ENCODE measurements at places on chromosomes 2 and 18. TPM values are rescaled to one million over a fixed set of nuclear protein-coding genes. Genes with fewer than 3 reads are reported as not detected.
A peak's percentile ranks its signal among the peaks of the same experiment; 100 is the strongest.

The TTC27 gene
- total RNA-seq = 29.8 TPM

The VIT gene
- not detected for total RNA-seq

The LRRTM1 gene
- not detected for total RNA-seq

The GAREM2 gene
- total RNA-seq = 2.8 TPM

The SCYGR4 gene
- total RNA-seq = not detected

The CTNNA2 gene
- not detected for total RNA-seq

The PMAIP1 gene
- 97.6 TPM for total RNA-seq

The PIEZO2 gene
- not detected for total RNA-seq

The CLIP4 gene
- 26.5 TPM for total RNA-seq

DNA sequence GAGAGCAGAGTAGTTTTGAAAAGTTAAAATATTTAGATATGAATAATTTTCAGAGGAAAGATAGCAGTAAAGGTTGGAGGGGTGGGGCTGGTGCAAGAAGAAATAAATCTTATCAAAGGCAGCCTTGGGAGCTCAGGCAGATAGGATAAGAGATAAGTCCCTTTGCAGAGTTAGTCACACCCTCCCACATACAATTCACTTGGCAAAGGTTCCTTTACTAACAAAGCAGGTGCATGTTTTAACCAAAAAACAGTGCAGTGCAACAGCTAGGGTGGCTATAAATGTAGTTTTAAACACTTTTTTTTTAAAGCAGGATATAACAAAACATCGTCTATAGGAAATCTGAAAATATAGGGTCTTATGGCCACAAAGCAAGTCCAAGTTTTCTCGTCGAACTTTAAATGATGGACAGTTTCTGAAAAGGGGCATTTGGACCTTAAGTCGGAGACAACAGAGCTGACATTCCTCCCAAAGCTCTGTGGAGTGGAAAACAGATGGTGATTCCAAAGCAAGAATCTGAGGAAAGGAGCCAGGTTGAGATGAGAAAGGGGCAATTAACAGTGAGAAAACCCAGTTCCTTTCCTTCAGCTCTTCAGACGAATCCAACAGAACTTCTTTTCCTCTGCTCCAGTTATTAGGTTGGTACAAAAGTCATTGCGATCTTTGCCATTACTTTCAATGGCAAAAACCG, 53.0 kb downstream of the EPHA4 start:
- DNase-seq = no peak

GRCh38 chr2:239822146-239822831, 202.9 kb downstream of the NDUFA10 start:
- peak; percentile 76 for DNase-seq

DNA sequence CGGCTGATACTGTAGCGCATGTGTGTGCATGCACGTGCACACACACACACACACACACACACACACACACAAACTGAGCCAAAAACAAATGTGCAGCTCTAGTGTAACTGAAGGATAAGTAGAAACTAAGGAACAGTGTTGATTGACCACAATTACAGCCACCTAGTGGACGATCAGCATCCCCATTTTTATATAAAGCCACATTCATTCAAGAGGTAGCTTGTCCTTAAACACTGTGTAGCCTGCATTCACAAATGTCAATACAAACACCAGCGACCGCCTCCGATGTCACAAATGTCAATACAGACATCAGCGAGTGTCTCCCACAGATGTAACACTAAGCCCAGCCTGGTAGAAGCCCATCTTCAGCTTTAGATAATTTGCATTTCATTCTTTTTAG, 167.4 kb downstream of the PTGR3 start:
- no peak for DNase-seq

DNA sequence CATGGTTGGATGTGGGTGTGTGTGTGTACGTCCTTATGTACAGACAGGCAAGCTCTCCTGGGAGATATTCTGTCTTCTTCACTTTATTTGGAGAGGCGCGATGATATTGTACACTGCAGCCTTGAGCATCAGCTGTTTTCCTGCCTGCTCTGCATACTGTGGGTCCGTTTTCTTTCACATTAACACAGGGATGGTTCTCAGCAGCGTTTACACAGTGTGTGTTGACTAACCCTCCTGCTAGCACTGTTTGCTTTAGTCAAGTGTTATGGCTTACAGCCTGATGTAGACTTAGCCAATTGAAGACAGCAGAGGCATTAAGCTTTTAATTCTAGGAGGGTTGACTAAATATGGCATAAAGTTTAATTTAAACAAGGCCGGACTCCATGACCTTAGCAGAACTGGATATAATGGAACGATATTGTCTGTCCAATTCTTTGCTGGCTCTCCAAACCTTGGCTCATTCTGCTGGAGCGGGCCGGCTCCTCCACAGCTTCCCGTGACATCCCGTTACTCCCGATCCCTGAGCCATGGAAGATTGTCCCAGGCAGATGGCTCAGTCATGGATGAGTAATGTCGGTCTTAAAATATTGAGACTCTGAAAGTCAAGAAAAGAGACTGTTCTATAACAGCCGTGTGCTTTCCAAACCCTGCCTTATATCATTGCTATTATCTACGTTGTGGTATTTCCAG, 134.7 kb downstream of the TPGS2 start:
- no peak for DNase-seq

DNA sequence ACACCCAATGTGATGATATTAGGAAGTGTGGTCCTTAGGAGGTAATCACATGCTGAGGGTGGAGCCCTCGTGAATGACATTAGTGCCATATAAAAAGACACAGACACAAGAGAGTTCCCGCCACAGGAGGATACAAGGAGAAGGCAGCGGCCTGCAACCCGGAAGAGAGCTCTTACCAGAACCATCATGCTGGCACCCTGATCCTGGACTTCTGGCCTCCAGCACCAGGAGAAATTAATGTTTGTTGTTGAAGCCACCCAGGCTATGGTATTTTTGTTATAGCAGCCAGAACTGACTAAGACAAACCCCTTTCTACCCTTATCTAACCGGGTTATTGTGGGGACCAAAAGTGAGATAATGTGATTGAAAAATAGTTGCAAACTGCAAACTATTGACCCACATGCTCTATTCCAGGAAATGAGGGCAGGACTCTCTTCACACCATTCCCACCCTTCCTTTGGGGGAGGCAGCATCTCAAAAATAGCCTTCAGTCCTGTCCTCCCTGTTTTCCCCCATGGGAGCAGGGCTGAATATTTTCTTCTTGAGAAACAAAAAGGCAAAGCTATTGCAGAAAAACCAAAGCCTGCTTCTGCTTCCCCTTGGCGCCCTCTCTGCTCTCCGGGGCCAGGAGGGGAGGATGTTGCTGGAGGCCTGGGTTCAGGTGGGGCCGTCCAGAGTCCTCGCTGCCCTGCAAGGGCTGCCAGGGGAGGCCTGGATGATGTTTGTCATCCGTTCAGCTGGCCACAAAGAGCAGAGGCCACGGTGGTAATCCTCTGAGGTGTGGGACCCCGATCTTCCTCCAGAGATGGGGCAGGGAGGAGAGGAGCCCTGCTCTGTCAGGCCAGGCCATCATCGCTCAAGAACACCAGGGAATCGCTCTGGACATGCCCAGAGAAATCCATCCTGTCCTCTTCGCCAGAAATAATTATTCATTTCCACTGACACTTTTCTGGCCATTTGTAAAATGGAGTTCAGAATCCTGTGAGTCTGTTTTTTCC, 73.8 kb upstream of the HAAO start:
- DNase-seq = no peak

- DNase-seq = no peak
Observed at GRCh38 chr2:184923751-184924150, 325.4 kb downstream of the ZNF804A start.

DNA sequence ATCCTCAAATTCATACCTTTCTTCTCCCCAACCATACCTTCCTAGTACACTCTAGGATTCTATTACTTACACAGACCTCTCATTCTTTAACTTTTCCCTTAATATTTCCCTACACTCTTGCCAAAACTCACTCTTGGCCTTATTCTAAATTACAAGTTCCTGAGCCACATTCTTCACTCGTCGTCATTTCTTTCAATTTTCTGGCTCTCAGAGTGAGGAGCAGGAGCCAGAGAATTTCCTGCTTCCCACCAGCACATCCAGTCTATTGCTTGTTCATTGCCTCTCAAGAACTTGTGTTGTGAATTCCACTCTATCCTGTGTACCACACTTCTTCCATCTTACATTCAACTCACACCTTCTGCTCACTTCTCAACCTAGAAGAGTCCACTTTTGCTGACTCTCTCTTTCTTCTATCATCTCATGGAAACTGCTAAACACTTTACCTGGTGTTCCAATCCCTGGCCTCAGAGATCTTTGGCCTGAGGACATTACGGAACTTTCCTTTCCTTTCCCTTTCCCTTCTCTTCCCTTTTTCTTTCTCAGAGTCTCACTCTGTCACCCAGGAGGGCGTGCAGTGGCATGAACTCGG, 171.6 kb downstream of the PLCL1 start:
- DNase-seq = no peak

GRCh38 chr2:195029804-195030654, 627.0 kb upstream of the SLC39A10 start:
- no peak for DNase-seq

- no peak for DNase-seq
Observed at GRCh38 chr2:19458427-19459003, 100.1 kb upstream of the OSR1 start.

DNA sequence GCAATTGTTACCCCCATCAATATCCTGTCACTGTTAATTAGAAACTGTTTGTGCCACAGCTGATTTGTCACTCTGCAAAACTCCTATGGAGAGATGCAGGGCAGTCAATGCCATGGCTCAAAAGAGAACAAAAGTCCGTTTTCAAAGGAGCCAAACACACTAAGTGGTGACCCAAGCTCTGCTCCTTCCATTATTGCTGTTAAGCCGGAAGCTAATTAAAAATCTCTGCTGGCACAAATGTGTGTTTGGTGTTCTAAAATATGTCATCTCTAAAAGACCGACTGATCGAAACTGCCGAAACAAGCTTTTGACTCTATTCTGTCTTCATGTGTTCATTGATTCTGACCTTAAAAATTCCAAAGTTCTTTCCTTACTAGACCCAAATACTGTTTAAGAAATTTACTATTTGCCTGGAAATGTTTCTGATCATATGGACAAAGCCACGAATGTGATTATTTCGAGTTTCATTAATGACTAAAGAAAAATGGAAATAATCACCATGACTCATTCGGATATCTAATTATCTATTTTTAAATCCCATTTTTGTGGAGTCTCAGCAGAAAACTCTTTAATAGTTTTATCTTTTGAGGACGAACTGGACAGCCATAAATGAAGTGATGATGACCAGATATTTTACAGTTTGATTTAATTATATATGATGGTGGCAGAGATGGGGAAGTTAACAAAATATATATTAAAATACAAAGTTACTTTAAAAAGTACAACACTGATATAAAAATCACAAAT, 287.6 kb downstream of the SOCS6 start:
- no peak for DNase-seq

- no peak for DNase-seq
Observed at GRCh38 chr2:200578778-200579177, 7.0 kb upstream of the AOX1 start.

- DNase-seq = peak; percentile 53
Observed at GRCh38 chr2:68251855-68252399, 405 bp downstream of the PPP3R1 start.

GRCh38 chr2:169073963-169074751, 4.8 kb downstream of the DHRS9 start:
- DNase-seq = no peak

- DNase-seq = peak; percentile 11
Observed at GRCh38 chr2:72144632-72145288, 2.9 kb downstream of the CYP26B1 start.

GRCh38 chr18:54169431-54170403, 54.8 kb downstream of the MBD2 start:
- DNase-seq = no peak

- no peak for DNase-seq
Observed at GRCh38 chr2:16644221-16644925, 21.3 kb downstream of the CYRIA start.

- peak; percentile 59 for DNase-seq
Observed at GRCh38 chr2:37585295-37585908, 86.0 kb downstream of the CDC42EP3 start.

GRCh38 chr2:161625996-161626395, 1.8 kb downstream of the SLC4A10 start:
- DNase-seq = no peak

- DNase-seq = no peak
Observed at GRCh38 chr2:64615844-64616536, 37.7 kb downstream of the SERTAD2 start.

Data from activated CD4-positive, alpha-beta memory T cell treated with anti-CD3 and anti-CD28 coated beads for 36 hours (primary cell).